ENCODE measurements at places on chromosomes 5 and 9.
A peak's percentile ranks its signal among the peaks of the same experiment; 100 is the strongest.

DNA sequence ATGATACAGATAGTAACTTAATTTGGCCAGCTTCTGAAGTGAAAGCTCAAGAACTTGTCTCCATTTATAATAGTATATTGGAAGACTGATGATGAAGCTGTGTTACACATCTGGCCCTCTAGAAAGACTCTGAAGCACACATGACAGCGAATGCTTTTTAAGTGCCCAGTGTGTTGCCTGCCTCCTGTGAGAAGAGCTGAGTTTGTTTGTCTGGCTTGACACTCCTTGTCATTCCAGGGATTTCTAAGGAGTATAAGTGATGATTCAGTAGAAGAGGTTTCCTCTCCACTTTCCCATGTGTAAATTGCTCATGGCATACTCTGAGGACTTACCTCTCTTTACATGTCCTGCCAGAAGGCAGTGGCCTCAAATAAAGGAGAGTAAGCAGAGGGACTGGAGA, 30.4 kb upstream of the LRRTM2 start:
- no peak for DNase-seq

DNA sequence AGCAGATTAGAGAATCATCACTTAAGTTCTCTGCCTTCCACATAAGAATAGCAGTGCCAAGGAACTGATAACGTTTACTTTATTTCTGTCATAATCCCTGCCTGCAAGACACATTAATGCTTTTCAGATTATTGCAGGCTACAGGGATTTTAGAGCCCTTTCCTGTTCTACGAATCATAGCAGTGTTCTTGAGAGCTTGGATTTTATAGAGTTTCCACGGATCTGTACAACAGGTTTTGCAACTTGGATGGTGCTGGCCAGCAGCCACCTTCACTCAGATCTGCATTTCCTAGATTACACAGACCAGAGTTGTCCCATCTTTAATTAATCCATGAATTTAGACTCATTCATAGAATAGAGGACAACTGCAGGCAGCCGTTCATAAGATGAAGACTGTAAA, 38.1 kb downstream of the SLC12A2 start:
- DNase-seq = peak; percentile 41

- DNase-seq = peak; percentile 21
These were observed 8.5 kb upstream of the ANGPTL2 start for GRCh38 chr9:127130661-127131538.

GRCh38 chr9:94663640-94664039, 24.3 kb upstream of the FBP1 start:
- no peak for DNase-seq

- no peak for DNase-seq
These were observed 146.3 kb downstream of the DMAC1 start for GRCh38 chr9:7653262-7653661.

GRCh38 chr9:86860006-86860405, 87.3 kb downstream of the GAS1 start:
- DNase-seq = no peak

Measured in Caco-2 (cell line).